Right kidney (tissue), 9 donors: ENCODE measurements at places on chromosomes 7 and 10.

DNA sequence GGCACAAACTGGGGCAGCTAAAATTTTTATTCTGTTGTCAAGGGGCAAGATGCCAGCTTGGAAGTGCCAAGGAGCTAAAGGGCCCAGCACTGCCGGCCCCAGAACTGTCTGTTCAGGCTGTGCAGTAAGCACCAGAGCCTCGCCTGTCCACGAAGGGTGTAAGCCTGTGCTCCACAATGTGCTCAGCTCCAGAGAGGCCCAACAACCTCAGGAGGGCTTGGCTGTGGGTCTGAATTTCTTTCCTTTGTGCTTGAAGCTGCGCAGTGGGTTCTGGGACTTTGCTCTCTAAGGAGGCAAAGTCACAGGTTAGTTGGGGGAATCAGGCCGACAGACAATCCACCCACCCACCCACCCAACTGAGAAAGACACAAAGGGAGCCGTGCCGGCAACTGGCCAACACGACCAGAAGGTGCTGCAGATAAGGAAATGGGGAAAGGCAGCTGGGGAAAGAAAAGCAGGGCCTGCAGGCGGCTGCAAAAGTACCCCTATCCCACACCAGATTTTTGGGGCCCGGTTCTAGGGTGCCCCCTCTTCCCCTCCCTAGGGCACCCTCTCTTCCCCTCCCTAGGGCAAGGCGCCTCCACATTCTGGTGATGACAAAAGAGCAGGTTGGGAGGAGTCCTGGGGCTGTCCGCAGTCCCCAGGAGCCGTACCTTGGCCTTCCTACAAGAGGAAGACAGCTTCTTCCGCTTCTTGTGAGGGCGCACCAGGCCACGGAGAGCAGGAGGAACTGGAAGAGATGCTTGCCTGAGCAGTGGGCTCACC is 7.7 kb downstream of the DDX56 start:
- no peak for DNase-seq

- no peak for DNase-seq
Measured at GRCh38 chr10:124576526-124577420, 115.2 kb downstream of the LHPP start.

DNA sequence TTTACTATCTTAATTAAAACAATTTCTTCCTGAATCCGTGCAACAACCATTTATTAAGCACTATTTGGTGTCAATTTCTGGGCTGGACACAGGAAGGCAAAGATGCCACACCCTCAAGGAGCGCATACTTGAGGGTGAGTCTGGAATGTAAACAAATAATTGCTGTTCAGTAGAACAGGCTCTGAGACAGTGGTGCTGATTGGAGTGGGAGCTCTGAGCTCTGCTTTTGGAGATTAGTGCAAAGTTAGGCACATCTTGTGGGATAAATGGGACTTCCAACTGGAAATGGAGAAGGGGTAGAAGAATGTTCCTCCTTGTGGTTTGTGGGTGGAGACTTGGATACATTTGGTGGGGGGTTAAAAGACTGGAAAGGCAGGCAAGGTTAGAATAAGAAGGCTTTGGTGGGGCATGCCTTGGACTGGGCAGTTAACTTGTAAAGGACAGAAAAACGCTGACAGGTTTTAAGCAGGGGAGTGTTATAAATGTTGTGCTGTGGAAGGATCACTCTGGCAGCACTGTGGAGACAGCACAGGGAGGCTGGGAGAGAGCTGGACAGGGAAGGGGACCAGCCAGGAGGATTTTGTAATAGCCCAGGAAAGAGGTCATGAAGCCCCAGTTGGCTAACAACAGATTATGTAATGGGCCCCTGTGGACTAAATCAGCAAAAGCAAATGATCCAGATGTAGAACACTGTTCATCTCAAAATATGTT is 80.7 kb downstream of the ZNF365 start:
- DNase-seq, result no peak

GRCh38 chr10:95907456-95908253 is at the start of gene CC2D2B:
CC2D2B (plus strand) TSS chr10:95907975; CDS start chr10:95911324, 3,349 bp downstream.
- DNase-seq, result peak; percentile 99

GRCh38 chr7:130393841-130394411 is 13.6 kb downstream of the CPA1 start:
- no peak for DNase-seq

- DNase-seq, result peak; percentile 9
Measured at GRCh38 chr10:91745090-91745831, 53.0 kb upstream of the TNKS2 start.

- no peak for DNase-seq
Measured at GRCh38 chr7:98922392-98923187, 44.3 kb downstream of the TRRAP start.

DNA sequence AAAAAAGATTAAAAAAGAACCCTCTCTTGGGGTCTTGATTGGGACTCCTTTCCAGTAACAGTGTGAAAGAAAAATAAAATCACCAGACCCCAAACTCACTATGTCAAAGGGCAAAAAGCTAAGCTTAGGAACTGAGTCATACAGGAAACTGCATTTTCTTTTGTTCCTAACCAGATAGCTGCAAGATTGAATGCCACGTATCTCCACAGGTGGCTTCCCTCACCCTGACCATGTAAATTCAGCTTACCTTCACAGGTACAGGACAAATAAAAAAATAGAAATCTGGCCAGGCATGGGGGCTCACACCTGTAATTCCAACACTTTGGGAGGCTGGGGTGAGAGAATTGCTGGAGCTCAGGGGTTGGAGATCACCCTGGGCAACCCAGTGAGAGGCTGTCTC is 32.5 kb upstream of the EIF4H start:
- no peak for DNase-seq

- no peak for DNase-seq
Measured at GRCh38 chr7:71334541-71334940, 202.6 kb downstream of the GALNT17 start.

GRCh38 chr7:24705461-24705954 is 51.8 kb downstream of the GSDME start:
- no peak for DNase-seq

GRCh38 chr7:47896809-47897423 is 51.4 kb downstream of the PKD1L1 start:
- DNase-seq, result no peak

- no peak for DNase-seq
Measured at GRCh38 chr7:100583132-100584053, 2.5 kb downstream of the LRCH4 start.

DNA sequence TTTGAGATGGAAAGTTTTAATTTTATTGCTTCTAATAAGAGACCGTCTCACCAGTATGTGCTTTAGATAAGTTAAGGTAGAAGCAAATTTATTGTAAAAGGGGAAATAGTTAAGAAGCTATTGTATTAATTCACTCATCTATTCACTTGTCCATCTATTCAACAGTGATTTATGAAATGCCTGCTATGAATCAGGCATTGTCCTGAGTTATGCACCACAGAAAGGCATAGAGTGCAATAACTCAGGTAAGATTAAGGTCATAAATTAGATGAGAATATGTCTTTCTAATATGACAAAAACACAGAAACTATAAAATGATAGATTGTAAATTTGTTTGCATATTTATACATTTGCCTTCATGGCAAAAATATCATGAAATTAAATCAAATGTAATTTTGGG is 379.3 kb upstream of the PCDH15 start:
- no peak for DNase-seq

- no peak for DNase-seq
Measured at GRCh38 chr10:80199828-80200227, 5.5 kb downstream of the ANXA11 start.

DNA sequence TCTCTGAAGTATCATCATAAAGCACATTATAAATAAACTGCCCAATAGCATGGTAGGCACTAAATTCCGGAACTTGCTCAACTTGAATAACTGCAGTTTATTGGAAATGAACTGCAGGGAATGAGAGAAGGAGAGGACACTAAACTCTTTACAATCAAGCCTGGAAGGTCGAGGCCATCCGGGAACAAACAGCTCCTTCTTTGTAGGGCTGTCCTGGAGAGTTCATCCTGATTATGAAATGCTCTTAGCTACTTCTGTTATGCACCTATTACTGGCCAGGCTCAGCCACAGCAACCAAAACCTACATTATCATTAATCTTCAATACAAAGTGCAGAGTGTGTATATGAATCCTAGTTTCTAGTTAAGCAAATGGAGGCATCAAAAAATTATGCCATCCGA is 64.7 kb downstream of the PPP1R17 start:
- DNase-seq, result no peak

GRCh38 chr10:86376852-86377796 is 10.5 kb upstream of the GRID1 start:
- peak; percentile 75 for DNase-seq

DNA sequence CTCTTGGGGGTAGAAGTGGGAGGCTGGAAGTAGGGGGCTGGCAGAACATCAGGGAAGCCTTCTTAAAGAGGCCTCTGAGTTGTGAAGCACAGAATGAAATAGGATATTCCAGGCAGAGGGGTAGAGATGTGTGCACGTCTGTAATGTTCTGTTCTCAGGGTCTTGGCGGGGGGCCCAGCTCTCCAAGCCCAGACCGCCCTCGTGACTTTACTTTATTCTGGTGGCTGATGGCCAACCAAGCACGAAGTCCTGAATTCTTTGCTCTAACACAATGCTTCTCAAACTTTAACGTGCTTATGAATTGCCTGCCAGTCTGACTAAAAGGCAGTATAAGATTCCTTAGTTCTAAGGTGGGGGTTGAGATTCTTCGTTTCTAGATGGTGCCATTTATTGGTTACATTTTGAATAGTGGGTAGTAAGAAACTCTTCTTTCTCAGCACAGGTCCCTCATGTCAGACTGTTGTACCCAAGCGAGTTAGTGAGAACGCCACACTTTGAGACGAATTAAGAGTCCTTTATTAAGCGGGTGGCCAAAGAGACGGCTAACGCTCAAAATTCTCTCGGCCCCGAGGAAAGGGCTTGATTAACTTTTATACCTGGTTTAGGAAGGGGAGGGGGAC is 8.2 kb downstream of the PRXL2A start:
- DNase-seq, result no peak

- DNase-seq, result no peak
Measured at GRCh38 chr10:1461016-1461415, 276.3 kb downstream of the ADARB2 start.

DNA sequence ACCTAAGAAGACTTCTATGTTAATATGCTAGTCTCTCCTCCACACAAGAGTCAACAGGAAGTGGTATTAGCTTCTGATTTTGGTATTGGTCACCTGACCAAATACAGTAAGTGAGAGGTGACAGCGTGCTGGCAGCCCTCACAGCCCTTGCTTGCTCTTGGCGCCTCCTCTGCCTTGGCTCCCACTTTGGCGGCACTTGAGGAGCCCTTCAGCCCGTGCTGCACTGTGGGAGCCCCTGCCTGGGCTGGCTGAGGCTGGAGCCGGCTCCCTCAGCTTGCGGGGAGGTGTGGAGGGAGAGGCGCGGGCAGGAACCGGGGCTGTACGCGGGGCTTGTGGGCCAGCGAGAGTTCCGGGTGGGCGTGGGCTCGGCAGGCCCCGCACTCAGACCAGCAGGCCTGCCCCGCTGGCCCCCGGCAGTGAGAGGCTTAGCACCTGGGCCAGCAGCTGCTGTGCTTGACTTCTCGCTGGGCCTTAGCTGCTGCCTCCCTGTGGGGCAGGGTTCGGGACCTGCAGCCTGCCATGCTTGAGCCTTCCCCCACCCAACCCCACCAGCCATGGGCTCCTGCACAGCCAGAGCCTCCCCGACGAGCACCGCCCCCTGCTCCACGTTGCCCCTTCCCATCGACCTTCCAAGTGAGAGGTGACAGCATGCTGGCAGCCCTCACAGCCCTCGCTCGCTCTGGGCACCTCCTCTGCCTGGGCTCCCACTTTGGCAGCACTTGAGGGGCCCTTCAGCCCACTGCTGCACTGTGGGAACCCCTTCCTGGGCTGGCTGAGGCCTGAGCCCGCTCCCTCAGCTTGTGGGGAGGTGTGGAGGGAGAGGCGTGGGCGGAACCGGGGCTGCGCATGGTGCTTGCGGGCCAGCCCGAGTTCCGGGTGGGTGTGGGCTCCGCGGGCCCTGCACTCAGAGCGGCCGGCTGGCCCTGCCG is 4.2 kb upstream of the ACSL5 start:
- no peak for DNase-seq

- DNase-seq, result no peak
Measured at GRCh38 chr7:54189330-54189729, 352.8 kb upstream of the VSTM2A start.

DNA sequence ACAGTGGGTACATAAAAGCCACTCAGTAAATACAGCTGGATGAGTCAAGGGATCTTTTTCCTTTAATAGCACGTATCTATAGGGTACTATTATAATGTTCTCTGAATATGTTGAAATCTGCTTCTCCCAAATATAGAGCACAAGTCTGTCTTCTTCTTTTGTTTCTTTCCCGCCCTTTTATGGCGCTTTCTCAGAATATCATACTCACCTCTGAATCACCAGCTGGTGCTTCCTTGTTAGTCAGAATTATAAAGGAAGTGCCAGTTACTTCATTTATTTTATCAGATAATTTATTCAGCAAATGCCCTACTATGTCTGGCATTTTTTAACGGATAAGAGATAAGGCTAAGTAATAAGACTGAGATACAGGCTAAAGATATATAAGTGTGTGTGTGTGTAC is 772.9 kb downstream of the SORCS3 start:
- DNase-seq, result no peak

- DNase-seq, result no peak
Measured at GRCh38 chr7:75711656-75712514, 26.9 kb downstream of the HIP1 start.

GRCh38 chr7:156932006-156932405 is 17.5 kb upstream of the NOM1 start:
- no peak for DNase-seq

DNA sequence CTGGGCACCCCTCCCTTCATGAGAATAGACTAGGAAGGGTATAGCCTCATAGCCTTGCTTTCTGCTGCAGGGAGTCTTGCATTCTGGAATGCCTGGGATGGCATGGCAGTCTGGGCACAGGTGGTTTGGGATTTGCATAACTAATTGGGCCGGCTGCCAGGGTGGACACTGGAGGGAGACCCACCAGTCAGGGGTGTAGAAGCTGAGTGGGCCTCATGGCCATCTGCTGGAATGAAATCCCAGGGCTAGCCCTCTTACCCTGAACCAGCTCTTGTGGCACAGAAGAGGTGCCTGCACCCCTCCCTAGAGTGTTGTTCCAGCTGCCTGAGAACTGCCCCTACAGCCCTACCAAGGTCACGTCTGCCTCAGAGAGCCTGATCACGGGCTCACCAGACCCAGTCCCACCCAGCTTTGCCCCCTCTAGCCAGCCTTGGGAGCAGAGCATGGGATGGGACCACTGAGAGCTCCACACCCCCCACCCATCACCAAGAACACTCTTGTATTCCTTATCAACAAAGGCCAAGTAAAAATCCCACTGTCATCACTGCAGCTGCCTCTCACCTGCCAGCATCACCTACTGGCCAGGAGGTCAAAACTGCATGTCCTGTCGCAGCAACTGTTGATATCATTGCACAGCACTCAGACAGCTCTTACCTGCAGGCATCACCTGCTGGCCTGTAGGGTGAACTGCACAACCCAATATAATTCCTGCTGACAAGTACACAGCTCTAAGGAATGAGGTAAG is 148.9 kb downstream of the ZEB1 start:
- DNase-seq, result no peak

DNA sequence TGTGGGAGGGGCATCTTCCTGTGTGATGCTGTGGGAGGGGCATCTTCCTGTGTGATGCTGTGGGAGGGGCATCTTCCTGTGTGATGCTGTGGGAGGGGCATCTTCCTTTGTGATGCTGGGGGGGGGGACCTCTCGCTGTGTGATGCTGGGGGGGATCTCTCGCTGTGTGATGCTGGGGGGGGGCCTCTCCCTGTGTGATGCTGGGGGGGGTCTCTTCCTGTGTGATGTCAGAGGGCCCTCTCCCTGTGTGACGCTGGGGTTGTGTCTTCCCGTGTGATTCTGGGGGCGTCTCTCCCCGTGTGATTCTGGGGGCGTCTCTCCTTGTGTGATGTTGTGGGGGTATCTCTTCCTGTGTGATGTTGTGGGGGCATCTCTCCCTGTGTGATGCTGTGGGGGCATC is 27.9 kb upstream of the DPYSL4 start:
- DNase-seq, result no peak

GRCh38 chr10:119520283-119520682 is 22.2 kb downstream of the RGS10 start:
- DNase-seq, result no peak
